Fibroblast of skin of right biceps (primary cell): ENCODE measurements at places on chromosomes 16 and 17.

DNA sequence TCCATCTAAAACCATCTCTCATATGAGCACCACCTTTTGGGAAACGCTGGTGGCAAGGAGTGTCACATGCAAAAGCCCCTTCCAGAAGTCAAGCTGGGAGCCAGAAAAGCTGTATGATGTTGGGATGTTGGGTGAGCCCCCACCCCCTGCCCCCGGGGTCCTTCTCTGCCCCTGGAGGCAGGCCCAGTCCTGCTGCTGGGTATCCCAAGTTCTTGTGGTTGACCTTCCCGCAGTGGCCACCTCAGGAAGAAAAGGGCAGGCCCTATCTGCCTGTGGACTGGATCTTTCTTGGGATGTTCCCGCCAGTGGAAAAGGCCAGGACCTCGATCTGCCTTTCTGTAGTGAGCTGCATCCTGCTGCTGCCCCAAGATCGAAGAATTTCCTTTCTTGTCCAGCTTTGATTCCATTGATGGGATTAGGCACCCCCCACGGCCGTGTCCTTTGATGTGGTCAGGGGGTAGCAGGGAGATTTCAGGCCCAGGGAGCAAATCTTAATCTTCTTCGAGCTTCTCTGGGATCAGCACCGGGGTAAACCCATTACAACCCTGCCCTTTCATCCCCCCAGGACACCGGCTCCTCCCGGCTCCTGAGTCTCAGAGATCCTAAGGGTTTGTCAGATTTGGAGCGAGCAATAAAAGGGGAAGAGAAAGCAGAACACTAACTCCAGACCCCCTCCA, 165.6 kb downstream of the RAB11FIP4 start:
- DNase-seq = no peak

DNA sequence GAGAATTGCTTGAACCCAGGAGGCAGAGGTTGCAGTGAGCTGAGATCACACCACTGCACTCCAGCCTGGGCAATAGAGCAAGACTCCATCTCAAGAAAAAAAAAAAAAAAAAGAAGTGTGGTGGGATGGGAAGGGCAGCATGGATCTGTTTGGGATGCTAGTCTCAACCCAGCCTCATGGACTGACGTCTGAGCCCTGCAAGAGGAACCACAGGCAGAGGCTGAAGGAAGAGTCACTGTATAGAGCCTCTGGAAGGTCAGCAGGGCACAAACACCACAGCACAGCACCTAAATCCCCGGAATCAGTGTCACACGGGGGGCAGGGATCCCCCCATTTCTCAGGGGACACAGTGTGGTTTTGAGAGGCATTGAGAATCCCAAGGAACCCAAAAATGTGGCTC, 10.9 kb upstream of the CXCL16 start:
- no peak for DNase-seq

- DNase-seq = no peak
Observed at GRCh38 chr17:9669551-9670008, 24.3 kb downstream of the USP43 start.

DNA sequence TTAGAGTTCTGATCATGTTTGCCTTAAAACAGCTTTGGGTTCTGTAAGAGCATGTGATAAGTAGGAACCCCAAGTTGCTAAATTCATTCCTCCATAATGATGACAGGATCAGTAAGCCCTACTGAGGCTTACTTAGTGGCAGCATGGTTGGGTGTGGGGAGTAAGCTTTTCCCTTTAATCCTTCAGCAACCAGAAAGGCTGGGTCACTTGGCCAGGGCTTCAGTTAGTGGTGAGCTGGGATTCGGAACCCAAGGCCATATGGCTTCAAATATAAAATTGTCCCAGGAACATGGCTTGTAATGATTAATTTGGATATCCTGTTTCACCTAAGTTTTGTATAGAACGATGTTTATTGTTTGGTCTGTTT, 850 bp downstream of the GINS3 start:
- DNase-seq = peak; percentile 17

GRCh38 chr16:20740007-20740883, 1.4 kb downstream of the THUMPD1 start:
- no peak for DNase-seq

DNA sequence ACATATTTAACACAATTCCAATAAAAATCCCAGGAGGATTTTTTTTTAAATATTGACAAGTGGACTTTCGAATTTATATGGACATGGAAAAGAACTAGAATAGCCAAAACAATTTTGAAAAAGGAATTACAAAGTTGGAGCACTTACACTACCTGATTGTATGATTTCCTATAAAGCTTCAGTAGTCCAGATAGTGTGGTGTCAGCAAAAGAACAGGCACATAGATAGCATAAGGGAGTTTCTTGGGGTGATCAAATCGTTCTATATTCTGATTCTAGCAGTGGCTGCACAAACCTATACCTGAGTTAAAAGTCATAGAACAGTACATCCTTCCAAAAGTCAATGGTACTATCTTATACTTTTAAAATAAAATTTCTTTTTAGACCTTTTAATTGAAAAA, 66.4 kb upstream of the CES5A start:
- DNase-seq = no peak

GRCh38 chr16:58511933-58512815, 3.1 kb upstream of the SETD6 start:
- peak; percentile 58 for DNase-seq

GRCh38 chr16:66604376-66605176, at the start of gene CMTM3:
Gene CMTM3, plus strand, starts transcription at chr16:66604704. Its CDS starts 102 bp downstream, at chr16:66604806.
- DNase-seq = peak; percentile 68

DNA sequence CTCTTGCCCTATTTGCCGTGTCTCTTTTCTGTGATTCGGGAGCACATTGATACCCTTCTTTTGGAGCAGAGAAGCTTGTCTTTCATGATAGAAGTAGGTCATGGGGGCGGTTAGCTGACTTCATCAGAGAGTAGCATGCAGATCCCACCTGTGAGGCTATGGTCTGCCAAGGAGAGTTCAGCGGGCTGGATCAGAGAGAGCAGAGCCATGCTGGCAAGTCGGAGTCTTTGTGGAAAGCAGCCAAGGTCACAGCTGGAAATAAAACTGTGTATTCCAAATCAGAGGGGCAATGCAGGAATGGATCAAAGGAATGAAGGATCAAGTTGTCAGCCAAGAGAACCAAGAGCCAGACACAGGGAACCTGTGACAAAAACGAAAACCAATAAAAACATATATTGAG, 595.9 kb downstream of the WWOX start:
- no peak for DNase-seq

DNA sequence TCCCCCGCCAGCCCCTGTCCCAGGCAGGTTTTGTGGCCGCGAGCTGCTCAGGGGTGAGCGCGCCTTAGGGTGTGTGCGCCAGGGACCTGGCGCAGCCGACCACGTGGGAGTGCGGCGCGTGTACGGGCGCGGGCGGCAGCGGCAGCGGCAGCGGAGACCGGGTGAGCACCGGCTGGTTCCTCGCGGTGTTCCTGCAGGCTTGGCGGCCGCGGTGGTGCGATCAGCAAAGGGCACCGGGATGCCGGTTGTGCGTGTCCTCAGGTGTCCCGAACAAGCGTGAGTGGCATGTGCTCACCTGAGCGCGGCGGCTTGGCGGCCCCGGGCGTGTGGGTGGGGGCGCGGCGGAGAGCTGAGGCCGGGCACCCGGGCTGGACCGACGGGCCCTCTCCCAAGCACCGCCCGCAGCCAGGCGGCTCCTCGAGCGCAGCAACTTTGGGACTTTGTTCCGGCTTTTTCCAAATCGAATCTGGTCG, 381 bp upstream of the HSD11B2 start:
- DNase-seq = no peak

- peak; percentile 19 for DNase-seq
Observed at GRCh38 chr17:1002412-1002753, 5.5 kb downstream of the TIMM22 start.

DNA sequence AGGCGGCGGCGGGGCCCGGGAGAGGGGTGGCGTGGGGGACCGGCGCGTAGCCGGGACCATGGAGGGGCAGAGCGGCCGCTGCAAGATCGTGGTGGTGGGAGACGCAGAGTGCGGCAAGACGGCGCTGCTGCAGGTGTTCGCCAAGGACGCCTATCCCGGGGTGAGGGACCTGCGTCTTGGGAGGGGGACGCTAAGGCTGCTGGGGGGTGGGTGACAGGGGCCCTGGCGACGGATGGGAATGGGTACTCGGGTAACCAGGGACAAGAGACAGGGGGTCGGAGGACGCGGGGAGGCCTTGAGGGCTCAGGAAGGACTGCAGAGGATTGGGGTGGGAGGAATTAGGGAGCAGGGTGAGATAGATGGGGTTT, 243 bp downstream of the RND2 start:
- no peak for DNase-seq

- DNase-seq = no peak
Observed at GRCh38 chr17:36879624-36880131, 57.6 kb upstream of the LHX1 start.

GRCh38 chr17:83164490-83164889, 85.1 kb downstream of the METRNL start:
- DNase-seq = no peak
